ENCODE measurements at places on chromosomes 11 and 22. TPM values are rescaled to one million over a fixed set of nuclear protein-coding genes. Genes with fewer than 3 reads are reported as not detected.

Gene NRXN2
- total RNA-seq: 0.13 TPM

Gene PRODH
- 0.78 TPM for total RNA-seq

Gene GGTLC2
- total RNA-seq: not detected

Gene FAT3
- 0.71 TPM for total RNA-seq

Gene OR51I1
- total RNA-seq: not detected

Gene HEPACAM
- total RNA-seq: not detected

Gene OR2AT4
- not detected for total RNA-seq

Gene JHY
- 3.1 TPM for total RNA-seq

Gene MOV10L1
- 0.10 TPM for total RNA-seq

Gene GGTLC3
- not detected for total RNA-seq

Gene P2RX6
- 0.50 TPM for total RNA-seq

Gene RFPL1
- not detected for total RNA-seq

Gene TMEM121B
- 0.16 TPM for total RNA-seq

Gene GAL3ST3
- not detected for total RNA-seq

Gene OR5B21
- total RNA-seq: not detected

Gene HTR3B
- not detected for total RNA-seq

Gene SLC17A6
- total RNA-seq: not detected

Gene A4GALT
- 27.9 TPM for total RNA-seq

Gene ACO2
- 51.0 TPM for total RNA-seq

Gene LDHAL6A
- not detected for total RNA-seq

Gene SHANK3
- total RNA-seq: 4.2 TPM

Gene MMP13
- not detected for total RNA-seq

Gene OR8A1
- not detected for total RNA-seq

Gene GRAP2
- total RNA-seq: not detected

Gene DBX1
- total RNA-seq: not detected

Gene SLC39A13
- 39.8 TPM for total RNA-seq

Gene CNTF
- total RNA-seq: 1.2 TPM

Gene PHOX2A
- total RNA-seq: not detected

Gene MED15
- total RNA-seq: 75.3 TPM

Gene SLC6A5
- total RNA-seq: not detected

Gene HSPB2
- total RNA-seq: 0.09 TPM

Gene GLYAT
- not detected for total RNA-seq

Gene OR4D5
- total RNA-seq: not detected

Gene KLHDC7B
- not detected for total RNA-seq

Gene MUC5AC
- total RNA-seq: 2.9 TPM

Gene THRSP
- not detected for total RNA-seq

Gene SEC14L6
- not detected for total RNA-seq

Gene RBX1
- 56.4 TPM for total RNA-seq

Gene CALCA
- not detected for total RNA-seq

Gene RHOD
- total RNA-seq: 31.4 TPM

Gene MMP27
- total RNA-seq: not detected

Gene USP28
- total RNA-seq: 20.1 TPM

Gene CELSR1
- 32.8 TPM for total RNA-seq
